Epithelial cell of proximal tubule (primary cell): ENCODE measurements at places on chromosomes 2 and 18. TPM values are rescaled to one million over a fixed set of nuclear protein-coding genes. Genes with fewer than 3 reads are reported as not detected.

ZNF513 gene
- 5.6 and 9.5 TPM in 2 replicates for total RNA-seq

ALK gene
- under 0.01 TPM in 1 of 2 replicates, not detected in the other for total RNA-seq

NCKAP5 gene
- 0.58 and 0.69 TPM in 2 replicates for total RNA-seq

UNC80 gene
- not detected in 2 replicates for total RNA-seq

TUBA4A gene
- 191 and 196 TPM in 2 replicates for total RNA-seq

FAM228A gene
- 0.43 TPM in 1 of 2 replicates, not detected in the other for total RNA-seq

- no peak for DNase-seq
These were observed 120.1 kb upstream of the NABP1 start for GRCh38 chr2:191557841-191558240.

DNA sequence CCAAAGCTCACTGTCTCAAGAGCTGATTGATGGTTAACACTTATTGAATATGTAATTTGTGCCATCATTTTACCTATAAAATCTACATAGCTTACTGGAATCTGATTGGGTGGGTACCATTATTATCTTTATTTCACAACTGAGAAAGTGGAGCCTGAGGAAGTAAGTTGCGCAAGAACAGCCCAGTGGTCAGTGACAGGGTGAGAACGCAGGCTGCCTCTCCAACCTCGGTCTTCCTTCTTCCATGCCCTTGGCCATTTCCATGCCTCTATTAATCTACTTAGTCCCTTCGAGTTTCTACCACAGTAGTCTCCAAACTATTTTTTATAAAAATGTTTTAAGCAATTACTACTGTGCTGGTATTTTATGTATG lies 390.9 kb upstream of the VWC2L start:
- DNase-seq: no peak

DNA sequence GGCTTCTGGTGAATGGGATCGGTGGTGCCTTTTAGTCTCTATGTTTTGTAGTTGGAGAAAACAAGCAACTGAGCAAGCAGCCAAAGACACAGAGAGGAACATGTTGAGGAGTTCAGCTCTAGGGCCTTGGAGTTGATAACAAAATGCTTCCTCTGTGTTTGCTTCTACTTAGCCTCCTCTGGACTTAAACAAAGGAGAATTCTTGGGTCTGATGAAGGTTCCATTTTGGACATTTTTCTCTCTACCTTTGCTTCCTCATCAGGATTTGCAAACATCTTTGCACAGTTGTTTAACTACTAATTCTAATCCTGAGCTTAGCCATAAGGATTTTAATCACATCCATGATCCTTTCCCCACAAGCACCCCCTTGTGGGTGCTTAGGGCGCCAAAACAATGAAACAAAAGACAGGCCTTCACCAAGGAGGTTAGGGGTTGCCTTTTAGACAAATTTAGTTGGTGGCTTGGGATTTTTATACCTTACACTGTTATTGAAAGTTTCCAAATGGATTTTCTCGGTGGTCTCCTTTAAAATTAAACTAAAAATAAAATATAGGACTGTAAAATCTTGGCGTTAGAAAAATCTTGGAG lies 148.5 kb upstream of the SATB2 start:
- DNase-seq: no peak

DNA sequence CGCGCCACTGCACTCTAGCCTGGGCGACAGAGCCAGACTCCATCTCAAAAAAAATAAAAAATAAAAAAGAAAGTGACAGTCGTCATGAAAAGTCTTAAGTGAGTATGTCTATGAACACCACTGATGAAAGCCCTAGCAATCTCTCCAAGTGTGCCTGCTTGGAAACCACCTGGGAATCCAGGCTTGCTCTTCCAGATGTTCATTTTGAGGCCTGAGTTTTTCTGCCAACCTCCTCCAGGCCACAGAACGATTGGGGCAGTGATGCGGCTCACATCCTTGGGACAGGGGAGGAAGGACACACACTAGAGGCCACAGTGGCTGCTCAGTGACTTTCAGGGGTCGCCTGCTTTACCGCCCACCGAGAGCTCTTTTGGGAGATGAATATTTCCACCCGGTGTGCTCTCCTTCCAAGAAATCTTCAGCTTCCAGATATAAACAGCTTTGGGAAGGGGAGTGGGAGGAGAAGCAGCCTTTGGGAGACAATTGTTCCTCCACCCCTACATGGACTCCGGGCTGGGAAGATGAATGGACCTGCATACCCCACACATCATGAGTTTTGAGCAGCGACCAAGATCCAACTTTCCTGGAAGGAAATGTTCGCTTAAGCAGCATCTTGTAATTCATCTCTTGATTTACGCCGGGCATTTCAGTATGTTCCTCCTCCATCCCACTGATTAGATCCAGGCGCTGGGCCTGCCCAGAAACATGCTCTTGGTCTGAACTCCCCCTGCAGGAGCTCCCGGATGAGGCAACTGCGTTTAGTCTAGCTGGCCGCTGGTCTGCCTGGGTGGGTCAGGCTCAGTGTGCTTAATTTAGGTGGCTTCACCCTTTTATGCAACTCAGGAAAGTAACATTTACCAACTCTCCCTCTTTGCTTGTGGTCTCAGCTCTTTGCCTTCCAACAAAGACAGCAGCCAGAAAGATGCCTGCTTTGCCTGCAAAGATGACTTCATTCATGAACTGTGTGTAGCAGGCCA lies 6.2 kb upstream of the ARMC9 start:
- DNase-seq: no peak

DNA sequence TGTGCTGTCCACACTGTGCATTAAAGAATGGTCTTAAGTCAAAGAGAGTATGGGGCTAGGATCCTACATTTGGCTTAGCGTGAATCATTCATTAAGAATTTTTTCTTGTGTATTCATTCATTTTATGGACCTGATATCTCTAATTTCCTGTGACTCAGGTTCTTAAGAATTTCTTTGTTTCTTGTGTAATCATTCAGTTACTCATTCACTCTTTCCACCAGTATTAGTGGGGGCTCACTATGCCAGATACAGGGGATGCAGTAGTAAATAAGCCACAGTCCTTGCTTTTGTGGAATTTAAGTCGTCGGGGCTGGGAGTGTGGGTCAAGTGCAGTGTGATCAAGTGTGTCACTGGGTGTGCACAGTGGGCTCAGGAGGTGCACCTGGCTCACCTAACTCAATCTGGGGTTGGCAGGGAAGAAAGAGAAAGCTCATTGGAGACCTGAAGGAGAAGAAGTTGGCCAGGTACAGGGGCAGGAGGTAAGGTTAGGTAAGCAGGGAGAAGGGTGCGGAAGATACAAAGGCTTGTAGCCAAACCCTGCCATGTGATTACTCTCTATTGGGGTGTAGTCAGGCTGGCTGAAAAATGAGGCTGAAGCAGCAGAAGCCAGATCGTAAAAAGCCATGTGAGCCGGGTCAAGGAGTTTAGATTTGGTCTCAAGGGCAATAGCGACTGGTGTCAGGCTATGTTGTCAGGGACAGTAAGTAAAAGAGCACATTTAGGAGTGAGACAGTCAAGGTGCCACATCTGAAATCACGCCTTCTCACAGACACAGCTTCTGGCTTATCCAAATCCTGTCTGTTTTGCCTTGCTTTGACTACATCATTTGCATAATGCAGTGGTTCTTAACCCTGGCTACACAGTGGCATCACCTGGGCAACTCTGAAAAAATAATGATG lies 67.2 kb downstream of the KCTD1 start:
- DNase-seq: peak; percentile 98

- DNase-seq: no peak
These were observed 17.4 kb downstream of the NTSR2 start for GRCh38 chr2:11652553-11652952.

GRCh38 chr2:55268288-55268906 lies 634 bp downstream of the MTIF2 start:
- DNase-seq: no peak

DNA sequence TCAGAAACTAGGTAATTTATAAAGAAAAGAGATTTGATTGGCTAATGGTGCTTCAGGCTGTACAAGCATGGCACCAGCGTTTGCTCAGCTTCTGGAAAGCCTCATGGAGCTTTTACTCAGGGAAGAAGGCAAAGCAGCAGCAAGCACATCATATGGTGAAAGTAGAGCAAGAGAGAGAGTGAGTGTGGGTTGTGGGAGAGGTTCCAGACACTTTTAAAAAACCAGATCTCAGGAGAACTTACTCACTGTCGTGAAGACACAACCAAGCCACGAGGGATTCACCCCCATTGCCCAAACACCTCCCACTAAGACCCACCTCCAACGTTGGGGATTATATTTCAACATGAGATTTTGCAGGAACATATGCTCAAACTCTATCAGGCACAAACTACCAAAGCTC lies 554.6 kb upstream of the TNP1 start:
- no peak for DNase-seq

DNA sequence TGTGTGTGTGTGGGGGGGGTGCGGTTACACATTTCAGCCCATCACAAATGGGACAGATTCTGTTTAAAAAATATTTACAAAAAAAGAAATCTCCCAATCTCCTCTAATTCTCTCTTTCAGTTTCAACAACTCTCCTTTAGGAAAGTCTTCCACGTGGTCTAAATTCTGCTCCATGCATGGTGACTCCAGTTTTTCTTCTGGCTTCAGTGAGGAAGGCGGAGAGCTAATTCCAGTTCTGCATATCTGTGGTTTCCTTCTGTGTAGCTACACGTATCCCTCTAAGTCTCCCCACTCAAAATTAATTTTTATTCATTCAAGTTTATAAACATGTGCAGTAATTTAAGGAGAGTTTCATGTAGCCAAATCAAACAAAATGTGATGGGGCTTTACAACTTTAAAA lies 111.6 kb downstream of the SLC4A3 start:
- DNase-seq: no peak

DNA sequence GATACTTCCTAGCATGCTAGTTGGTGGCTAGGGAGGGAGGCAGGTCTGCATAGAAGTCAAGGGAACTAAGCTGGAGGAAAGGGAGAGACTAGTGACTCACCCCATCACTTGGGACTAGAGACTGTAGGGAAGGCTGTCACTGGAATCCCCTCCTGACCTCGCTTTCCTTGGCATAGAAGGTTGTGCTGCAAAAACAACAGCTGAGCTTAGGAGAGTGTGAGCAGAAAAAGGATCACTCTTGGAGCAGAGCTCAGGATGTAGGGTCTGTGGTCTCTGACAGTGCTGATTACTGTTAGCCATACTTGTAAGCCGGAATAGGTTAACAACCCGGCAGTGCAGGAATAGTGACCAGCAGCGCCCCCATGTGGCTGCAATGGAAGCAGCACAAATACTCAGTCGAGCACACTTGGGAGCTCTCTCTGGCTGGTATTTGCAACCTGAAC lies 66.9 kb upstream of the SMAD2 start:
- no peak for DNase-seq

DNA sequence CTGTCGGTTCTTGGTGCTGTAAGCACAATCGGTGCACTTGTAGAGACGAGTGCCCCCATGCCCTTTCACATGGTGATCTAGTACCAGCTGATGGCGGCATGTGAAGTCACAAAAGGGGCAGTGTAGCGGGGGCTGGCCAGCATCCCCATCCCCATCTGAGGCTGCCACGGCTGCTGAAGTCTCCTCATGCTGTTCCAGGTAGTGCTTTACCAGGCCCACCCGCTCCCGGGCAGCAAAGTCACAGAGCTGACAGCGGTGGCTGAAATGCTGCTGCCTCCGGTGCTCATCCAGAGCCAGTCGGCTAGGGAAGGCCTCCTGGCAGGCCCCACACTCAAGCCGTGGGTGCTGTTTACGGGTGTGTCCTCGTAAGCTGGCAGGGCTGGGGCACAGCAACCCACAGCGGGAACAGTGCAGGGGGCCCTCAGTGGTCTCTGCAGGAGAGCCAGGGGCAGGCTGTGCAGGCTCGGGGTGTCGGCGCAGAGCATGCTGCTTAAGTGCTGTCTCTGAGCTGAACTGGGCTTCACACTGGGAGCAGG lies 17.2 kb downstream of the ZNF142 start:
- no peak for DNase-seq

- DNase-seq: no peak
These were observed 9.6 kb upstream of the LRP1B start for GRCh38 chr2:142140434-142140845.

DNA sequence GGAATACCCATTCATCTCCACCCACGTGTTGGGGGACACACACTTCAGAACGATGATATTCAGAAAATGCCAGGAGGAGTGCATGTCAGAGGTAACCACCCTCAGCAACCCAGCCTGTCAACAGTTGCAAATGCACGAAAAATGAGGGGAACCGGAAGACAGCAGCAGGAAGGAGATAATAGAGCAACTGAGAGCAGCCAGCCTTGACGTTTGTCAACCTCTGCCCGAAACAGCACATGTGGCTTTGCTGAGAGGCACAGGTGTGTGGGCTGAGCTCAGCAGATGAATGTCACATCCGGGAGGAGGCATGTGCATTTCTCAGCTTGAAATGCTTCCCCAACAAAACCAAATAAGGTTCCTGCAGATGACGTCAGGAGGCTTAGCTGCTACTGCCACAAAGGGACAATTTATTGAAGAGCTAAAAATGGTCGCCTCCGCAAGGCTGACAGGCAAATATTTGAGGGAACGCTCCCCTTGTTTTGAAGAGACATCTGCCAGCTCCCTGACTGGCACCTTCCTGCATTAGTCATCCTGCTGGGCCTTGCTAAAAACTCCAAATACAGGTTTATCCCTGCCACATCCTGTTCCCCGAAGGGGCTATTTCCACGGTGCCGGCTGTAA lies 419.0 kb downstream of the NBAS start:
- no peak for DNase-seq

DNA sequence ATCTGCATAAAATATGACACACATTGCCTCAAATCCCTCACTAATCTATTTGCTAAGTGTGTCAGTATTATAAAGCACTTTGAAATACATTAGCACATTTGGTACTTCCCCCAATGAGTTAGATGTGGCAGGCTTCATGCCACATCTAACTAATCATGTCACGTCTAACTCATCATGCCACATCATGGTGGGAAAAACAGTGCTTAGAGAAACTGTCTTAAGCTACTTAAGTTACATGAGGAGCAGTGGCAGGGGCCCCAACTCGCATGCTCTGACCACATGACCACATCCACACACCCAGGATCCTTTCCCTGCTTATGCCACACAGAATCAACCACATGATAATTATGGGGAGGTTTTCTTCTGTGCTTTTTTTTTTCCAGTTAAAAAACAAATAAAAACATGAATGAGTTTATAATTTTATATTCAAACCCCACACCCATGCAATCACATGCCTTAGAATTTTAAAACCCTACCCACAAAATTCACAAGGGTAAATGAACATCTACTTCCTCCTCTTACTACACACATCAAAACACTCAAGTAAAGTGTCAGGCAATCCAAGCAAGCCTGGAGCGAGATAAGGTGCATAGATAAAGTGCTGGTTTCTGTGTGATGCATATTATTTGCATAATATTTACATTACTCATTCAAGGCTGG lies 1.6 kb downstream of the ABCA12 start:
- no peak for DNase-seq

- no peak for DNase-seq
These were observed 531.9 kb downstream of the XIRP2 start for GRCh38 chr2:167420211-167420610.

GRCh38 chr2:26174691-26175465 lies 2.0 kb downstream of the GAREM2 start:
- DNase-seq: no peak

DNA sequence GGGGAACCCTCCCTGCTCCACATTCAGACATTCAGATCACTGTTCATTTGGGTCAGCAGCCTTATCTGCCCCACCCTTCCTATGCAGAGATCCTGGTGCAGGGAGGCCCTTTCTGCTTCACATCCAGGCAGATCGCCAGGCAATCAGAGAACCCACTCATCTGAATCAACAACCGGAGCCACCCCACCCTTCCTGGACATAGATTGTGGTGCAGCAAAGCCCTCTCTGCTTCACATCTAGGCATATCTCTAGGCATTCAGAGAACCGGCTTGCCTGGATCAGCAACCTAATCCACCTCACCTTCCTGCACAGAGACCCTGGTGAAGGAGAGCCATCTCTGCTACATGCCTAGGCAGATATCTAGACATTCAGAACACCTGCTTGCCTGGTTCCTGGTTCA lies 184.5 kb upstream of the CNTNAP5 start:
- no peak for DNase-seq
